ENCODE measurements at places on chromosomes 12 and 14.

DNA sequence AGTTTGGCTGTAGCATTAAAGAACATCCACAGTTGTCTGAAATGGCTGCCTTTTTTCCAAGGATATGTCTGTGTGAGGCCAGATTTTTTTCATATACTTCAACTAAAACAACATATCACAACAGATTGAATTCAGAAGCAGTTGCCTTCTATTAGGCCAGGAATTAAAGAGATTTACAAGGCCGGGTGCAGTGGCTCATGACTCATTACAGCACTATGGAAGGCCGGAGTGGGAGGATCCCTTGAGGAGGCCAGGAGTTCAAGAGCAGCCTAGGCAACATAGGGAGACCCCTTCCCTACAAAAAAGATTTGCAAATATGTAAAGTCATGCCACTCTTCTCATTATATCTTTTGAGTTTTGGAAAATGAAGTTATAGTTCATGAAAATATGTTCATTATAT lies 108.6 kb downstream of the KTN1 start:
- DNase-seq = no peak

DNA sequence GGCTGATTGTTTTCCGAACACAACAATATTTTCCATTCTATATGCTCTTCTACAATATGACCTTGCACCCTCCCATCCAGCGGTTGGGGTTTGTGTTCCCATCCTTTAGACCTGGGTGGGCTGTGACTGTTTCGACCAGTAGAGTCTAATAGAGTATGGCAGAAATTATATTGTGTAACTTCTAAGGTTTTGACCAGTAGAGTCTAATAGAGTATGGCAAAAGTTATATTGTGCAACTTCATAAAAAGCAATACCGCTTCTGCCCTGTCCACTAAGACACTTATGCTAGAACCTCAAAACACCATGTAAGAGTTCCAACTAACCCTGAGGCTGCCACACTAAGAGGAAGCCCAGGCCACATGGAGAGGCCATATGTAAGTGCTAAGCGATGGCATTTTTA lies 719.7 kb upstream of the TBX3 start:
- DNase-seq = no peak

- DNase-seq = no peak
Observed at GRCh38 chr14:101069666-101070362, 166.3 kb upstream of the RTL1 start.

- no peak for DNase-seq
Observed at GRCh38 chr14:76770521-76771436, 9.5 kb downstream of the VASH1 start.

GRCh38 chr14:94045563-94046345 lies 19.6 kb downstream of the OTUB2 start:
- DNase-seq = no peak

DNA sequence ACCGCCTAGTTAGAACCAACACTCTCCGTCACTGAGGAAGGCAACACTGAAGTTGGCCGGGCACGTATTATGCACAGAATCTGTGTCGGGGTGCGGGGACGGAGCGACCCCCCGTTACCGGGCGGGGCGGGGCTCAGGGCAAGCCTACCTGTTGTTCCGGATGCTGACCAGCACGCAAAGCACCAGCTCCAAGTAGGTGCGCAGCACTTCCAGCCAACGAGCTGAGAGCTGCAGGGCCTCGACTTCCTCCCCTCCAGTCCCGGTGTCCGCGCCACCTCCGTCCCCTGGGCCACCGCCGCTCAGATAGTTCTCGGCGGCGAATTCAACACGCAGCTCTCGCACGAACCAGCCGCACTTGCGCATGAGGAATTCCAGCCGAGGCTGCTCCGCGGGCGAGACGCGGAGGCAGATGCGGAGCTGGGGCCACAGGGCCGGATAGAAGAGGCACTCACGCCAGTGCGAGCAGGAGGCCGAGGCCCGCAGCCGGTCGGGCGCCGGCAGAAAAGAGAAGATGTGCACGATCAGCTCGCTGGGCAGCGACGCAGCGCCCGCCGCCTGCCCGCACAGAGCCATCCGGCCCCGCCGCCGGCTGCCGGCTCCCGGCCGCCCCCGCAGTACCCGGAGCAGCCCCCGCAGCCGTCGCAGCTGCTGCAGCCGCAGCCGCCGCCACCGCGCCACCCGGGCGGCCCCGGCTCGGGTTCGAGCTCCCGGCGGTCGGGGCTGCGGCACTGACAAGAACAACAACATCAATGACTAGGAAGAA lies 636 bp downstream of the FBXO33 start:
- DNase-seq = peak; percentile 46

- DNase-seq = peak; percentile 77
Observed at GRCh38 chr14:74510959-74511409, 17.4 kb downstream of the ISCA2 start.

- no peak for DNase-seq
Observed at GRCh38 chr12:56833780-56834179, 70.7 kb downstream of the HSD17B6 start.

DNA sequence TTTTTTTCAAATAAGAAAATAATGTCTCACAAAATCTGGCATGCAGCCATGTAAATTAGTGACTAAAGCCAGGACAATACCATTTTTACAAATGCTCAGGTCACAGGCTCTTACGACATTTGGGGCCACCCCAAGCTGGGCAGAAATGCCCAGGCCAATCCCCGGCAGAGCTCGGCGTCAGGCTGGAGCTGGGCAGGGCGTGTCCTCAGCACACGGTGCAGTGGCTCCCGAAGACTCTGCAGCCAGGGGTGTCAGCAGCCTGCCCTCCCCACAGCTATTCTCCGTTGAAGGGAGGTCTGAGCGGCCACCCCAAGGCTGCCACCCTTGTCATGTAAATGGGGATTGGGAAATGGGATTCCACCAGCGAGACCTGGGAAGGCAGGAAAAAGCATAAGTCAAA lies 158.6 kb downstream of the DICER1 start:
- peak; percentile 82 for DNase-seq

DNA sequence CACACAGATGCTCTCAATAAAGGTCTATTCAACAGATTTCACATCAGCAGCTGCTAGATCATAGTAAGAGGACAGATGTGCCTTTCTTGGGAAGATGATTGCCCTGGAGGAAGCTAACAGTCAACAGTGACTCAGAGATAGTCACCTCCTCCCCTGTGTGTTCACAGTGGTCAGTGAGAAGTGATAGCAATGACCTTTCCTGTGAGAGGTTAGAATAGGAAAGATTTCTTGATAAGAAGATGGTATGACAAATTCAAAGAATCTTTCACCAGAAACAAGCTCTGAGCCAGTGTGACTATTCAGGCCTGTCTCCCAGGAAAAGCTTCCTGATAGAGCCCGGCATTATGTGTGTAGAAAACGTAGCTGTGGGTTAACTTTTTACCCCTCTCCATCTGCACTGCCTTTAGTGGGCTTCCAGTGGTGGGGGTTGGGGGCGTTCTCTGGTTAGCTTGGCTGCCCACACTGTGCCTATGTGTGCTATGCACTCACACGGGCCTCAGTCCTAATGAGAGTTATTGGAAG lies 66.4 kb upstream of the ARHGAP5 start:
- no peak for DNase-seq

DNA sequence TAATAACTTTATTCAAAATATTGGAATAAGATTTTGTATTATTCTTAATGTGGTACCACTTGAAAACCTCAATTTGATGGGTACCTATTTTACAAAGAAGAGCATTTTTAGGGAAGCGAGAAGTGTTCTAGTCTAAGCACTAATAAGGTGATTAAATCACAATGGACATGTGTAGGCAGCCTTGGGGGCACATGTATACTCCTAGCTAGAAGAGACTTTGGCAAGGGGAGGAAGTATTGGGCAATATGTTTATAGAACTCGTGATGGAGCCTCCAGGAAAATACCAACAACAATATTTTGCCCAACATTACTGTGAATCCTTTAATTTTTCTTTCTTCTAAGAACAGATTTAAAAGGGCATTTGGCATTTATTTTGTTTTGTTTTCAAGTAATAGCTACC lies 280.3 kb downstream of the ADAMTS20 start:
- DNase-seq = no peak

DNA sequence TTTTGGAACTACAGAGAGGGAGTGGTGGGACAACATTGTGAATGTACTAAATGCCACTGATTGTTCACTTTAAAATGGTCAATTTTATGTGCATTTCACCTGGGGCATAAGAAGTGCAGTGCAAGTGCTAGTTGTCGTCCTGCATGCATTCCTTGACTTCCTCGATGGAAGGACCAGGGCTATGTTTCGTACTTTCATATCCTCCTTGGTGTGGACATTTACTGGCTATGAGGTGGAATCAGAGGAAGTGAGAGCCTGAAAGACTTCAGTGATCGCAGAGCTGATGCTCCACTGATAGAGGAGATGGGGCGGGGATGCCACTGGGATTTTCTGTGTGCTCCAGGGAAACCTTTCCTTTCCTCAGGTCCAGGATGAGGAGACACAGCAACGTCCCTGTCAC lies 54.1 kb upstream of the DDX11 start:
- no peak for DNase-seq

GRCh38 chr14:88804035-88804434 lies 11.3 kb upstream of the EML5 start:
- peak; percentile 56 for DNase-seq

GRCh38 chr12:113134521-113134951 lies 1.0 kb downstream of the RASAL1 start:
- DNase-seq = no peak

- DNase-seq = peak; percentile 53
Observed at GRCh38 chr14:74973003-74973653, 17.7 kb upstream of the PGF start.

DNA sequence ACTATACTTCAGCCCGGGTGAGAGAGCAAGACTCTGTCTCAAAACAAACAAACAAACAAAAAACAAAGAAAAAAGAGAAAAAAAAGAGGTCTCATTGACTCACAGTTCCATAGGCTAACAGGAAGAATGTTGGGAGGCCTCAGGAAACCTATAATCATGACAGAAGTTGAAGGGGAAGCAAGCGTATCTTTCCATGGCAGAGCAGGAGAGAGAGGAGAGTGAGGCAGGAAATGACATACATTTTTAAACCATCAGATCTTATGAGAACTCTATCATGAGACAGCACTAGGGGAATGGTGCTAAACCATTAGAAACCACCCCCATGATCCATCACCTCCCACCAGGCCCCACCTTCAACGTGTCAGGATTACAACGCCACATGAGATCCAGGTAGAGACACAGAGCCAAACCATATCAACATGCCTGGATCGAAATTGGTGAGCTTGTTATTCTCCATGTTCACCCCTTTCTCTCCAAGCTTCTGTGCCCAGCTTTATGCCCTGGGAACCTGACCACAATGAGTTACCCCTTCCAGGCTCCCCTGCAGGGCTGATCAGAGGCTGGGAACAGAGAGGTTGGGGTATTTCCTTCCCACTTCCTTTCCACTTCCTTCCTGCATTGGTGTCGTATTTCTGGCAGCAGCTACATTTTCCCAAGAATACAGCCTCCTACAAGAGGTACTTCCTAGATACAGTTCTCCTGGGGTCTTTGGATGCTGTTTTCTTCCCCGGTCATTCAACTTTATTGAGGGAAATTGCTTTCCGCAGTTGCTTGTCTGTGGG lies 219.3 kb upstream of the FLRT2 start:
- no peak for DNase-seq

- no peak for DNase-seq
Observed at GRCh38 chr12:82723093-82723492, 36.4 kb downstream of the TMTC2 start.

DNA sequence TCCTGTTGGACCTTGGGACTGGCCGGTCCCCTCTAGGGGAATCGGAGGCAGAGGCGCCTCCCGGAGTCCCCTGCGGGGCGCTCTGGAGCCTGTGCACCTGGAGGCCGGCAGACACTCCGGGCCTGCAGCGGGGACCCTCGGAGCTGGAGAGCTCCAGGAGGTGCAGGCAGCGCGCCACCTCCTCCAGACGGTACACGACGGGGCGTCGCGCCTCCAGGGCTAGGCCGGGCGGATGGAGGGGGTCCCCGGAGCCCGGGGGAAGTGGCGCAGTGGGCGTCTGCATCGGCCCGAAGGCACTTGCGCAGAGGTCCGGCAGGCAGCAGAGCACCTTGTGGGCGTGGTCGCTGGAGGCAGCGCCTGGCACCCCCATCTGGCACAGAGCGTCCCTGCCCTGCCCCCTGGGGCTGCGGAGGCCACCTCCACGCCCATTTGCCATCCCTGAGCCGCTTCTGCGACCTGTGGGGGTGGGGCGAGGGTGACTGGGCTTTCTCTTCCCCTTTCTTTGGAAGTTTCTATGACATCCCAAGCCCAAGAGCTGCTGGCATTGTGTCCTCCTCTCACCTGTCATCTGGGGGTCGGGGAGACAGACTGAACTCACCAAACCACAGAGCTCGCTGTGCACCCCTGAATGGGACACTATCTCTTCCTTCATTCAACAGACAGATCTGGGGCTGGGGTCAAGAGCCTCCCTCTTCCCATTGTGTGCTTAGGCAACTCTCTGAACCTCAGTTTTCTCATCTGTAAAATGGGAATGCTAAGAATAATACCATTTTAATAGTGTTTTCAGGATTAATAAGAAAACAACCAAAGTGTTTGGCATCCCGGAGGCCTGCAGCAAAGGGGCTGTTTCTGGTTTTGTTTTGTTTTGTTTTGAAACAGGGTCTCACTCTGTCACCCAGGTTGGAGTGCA lies 37.5 kb upstream of the CORO1C start:
- peak; percentile 59 for DNase-seq

Data from inflammatory macrophage treated with lipopolysaccharide for 4 hours (primary cell).